ENCODE measurements at places on chromosomes 11 and 22. TPM values are rescaled to one million over a fixed set of nuclear protein-coding genes. Genes with fewer than 3 reads are reported as not detected.
A peak's percentile ranks its signal among the peaks of the same experiment; 100 is the strongest.

Gene INS
- total RNA-seq: not detected

DNA sequence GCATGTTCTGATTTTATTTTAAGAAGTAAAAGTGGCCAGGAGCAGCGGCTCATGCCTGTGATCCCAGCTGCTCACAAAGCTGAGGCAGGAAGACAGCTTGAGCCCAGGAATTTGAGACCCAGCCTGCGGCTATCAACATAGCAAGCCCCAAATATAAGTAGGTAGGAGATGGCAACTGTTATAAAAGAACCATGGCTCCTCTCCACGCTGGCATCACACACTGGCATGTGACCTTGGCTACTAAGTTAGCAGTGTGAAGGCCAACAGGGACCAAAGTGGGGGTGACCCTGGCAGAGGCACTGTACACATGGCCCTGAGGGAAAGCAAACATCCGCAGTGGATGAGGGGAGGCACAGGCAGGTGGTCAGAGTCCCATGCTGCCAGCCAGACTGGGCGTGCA lies 33.0 kb downstream of the TPST2 start:
- H3K27ac ChIP-seq: no peak overlapping the region
- no peaks in the 10 kb centered on the region for H3K36me3 ChIP-seq
- no peak for DNase-seq
- peaks cover 2% of the 10 kb centered on the region for H3K4me1 ChIP-seq
- H3K27me3 ChIP-seq: no peaks in the 10 kb centered on the region

Gene FAM180B
- not detected for total RNA-seq

GRCh38 chr22:44188986-44189630 lies 8.4 kb downstream of the PARVG start:
- no peak overlapping the region for H3K4me3 ChIP-seq
- H3K27ac ChIP-seq: no peak overlapping the region
- H3K27me3 ChIP-seq: no peaks in the 10 kb centered on the region
- no peaks in the 10 kb centered on the region for H3K36me3 ChIP-seq
- no peaks in the 10 kb centered on the region for H3K4me1 ChIP-seq
- no peak for DNase-seq

- H3K27me3 ChIP-seq: no peaks in the 10 kb centered on the region
- H3K27ac ChIP-seq: peak overlapping the region; percentile 96
- DNase-seq: peak; percentile 57
- peak overlapping the region; percentile 86 for H3K4me3 ChIP-seq
Measured at GRCh38 chr11:65425105-65425970, 2.7 kb downstream of the NEAT1 start.

Gene SDF2L1
- 11.8 TPM for total RNA-seq

DNA sequence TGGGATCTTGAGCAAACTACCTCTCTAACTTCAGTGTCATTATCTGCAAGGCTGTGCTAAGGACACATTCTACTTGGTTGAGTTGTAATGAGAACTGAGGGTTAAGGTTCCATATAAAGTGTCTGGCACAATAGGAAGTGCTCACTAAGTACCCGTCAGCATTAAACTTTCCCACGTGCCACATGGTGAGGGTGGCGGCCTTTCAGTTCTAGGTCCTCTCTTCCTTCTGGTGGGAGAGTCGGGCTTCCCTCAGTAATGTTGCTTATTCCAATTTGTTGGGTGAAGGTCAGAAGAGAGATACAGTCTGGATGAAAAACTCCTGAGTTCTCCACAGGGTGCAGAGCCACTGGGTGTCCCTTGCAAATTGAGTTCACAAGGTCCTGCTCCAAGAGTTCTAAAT lies 4.6 kb upstream of the CD6 start:
- no peaks in the 10 kb centered on the region for H3K36me3 ChIP-seq
- no peak for DNase-seq
- H3K27me3 ChIP-seq: no peaks in the 10 kb centered on the region
- H3K4me3 ChIP-seq: no peak overlapping the region

Gene NLRP14
- total RNA-seq: 0.18 TPM

Gene TMEM121B
- 0.40 TPM for total RNA-seq

DNA sequence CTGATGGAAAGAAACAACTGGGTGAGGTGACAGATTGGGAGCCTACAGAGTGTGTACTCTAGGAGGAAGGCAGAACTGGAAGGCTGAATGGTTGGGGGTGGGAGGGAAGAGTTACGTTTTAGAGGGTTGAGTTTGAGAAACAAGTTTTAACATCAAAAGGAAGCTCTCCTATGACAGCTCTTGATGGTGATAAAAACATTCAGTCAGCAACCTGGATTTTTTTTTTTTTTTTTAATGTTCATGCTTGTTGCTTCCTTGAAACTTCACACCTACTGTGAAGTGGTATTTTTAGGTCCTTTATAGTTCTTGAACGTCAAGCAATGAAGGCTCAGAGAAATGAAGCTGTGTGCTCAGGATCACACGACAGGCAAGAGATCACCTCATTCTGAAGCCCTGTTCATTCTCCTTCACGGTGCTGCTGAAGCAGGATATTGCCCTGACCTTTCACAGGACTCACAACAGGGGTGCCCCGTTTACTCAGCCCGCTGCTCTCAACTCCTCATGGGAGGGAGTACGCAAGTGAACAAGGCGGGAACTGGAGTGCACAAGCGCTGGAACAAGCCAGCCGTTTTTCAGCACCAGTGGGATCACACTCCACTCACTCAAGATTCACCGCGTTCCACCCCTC lies 1.6 kb upstream of the TMEM109 start:
- no peaks in the 10 kb centered on the region for H3K36me3 ChIP-seq
- H3K4me3 ChIP-seq: no peak overlapping the region
- no peaks in the 10 kb centered on the region for H3K27me3 ChIP-seq
- H3K27ac ChIP-seq: no peak overlapping the region

Gene HSPB2
- total RNA-seq: not detected

Gene OR52E8
- not detected for total RNA-seq

Gene KRTAP5-8
- total RNA-seq: not detected

- H3K27ac ChIP-seq: no peak overlapping the region
- no peak for DNase-seq
- no peaks in the 10 kb centered on the region for H3K27me3 ChIP-seq
- no peak overlapping the region for H3K4me3 ChIP-seq
Measured at GRCh38 chr11:44990665-44991064, 40.0 kb upstream of the TP53I11 start.

Gene POU2AF2
- total RNA-seq: not detected

DNA sequence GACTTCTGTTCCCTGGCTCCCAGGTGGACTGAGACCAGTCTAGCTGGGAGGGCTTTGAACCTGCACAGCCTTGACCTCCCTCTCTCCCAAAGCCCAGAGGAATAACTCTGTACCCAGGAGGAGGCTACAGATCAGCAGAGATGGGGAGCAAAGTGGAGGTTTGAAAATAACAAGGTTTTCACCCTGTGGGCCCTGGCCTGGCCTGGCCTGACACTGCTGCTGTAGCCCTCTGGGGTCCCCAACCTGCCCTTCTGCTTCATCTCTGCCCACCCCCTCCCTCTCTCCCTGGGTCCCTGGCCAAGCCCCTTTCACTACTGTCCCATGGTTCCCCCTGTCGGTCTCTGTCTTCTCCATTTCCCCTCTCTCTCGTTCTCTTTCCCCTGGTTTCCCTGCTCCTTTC lies 225.2 kb downstream of the BUD13 start:
- H3K36me3 ChIP-seq: no peaks in the 10 kb centered on the region
- no peak for DNase-seq
- no peak overlapping the region for H3K27ac ChIP-seq

Gene LMNTD2
- 0.70 TPM for total RNA-seq

- DNase-seq: no peak
- no peaks in the 10 kb centered on the region for H3K27me3 ChIP-seq
- no peaks in the 10 kb centered on the region for H3K36me3 ChIP-seq
- peaks cover 11% of the 10 kb centered on the region for H3K4me1 ChIP-seq
Measured at GRCh38 chr11:8786933-8787332, 104.3 kb downstream of the RPL27A start.

Gene TMEM9B
- 29.2 TPM for total RNA-seq

GRCh38 chr11:76621868-76622267 lies 48.7 kb downstream of the LRRC32 start:
- no peaks in the 10 kb centered on the region for H3K36me3 ChIP-seq
- H3K4me1 ChIP-seq: peaks cover 4% of the 10 kb centered on the region
- H3K27ac ChIP-seq: no peak overlapping the region
- H3K27me3 ChIP-seq: no peaks in the 10 kb centered on the region
- no peak for DNase-seq

Gene CRACR2B
- total RNA-seq: 2.5 TPM

DNA sequence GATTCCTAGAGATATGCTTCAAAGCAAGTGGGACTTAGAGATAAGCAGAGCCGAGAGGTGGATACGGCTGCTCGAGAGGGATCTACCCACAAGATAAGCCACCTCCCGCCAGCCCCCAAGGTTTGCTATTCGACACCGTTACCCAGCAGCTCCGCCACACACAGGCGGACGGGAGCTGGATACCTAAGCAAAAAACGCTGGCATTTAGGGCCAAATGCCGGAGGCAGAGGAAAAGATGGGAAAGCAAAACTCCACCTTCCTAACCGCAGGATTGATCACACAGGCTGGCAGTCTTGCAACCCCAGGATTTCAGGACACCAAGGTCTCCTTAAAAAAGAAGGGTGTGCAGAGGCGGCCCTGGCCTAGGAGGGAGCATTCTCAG lies 709 bp downstream of the FTH1 start:
- no peak for DNase-seq
- H3K27me3 ChIP-seq: no peaks in the 10 kb centered on the region
- H3K36me3 ChIP-seq: no peaks in the 10 kb centered on the region
- peak overlapping the region; percentile 71 for H3K4me3 ChIP-seq

Gene OR6X1
- total RNA-seq: not detected

- DNase-seq: peak; percentile 13
- H3K36me3 ChIP-seq: no peaks in the 10 kb centered on the region
- no peak overlapping the region for H3K27ac ChIP-seq
- H3K4me1 ChIP-seq: no peaks in the 10 kb centered on the region
- H3K27me3 ChIP-seq: no peaks in the 10 kb centered on the region
- H3K4me3 ChIP-seq: no peak overlapping the region
Measured at GRCh38 chr11:1570001-1570453, 2.0 kb downstream of the DUSP8 start.

Gene SIPA1
- total RNA-seq: 43.4 TPM

DNA sequence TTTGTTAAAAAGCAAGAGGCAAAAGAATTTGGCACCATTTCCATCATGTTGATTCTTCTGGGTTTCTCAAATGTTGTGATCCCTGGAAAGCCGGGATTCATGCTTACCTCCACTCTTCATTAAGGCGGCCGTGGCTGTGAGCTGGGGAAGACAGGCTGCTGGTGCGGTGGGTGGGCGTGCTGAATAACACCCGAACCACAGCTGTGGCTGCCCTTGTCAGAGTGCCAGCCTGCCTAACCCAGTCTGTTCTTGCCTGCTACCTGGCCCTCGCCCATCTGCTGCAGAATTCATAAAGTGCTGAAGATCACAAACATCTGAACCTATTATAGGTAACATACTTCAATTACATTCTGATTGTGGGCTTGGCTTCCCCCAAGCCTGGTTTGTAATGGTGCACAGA lies 95.8 kb upstream of the RCN1 start:
- H3K4me3 ChIP-seq: no peak overlapping the region
- H3K27ac ChIP-seq: no peak overlapping the region
- H3K36me3 ChIP-seq: no peaks in the 10 kb centered on the region
- no peaks in the 10 kb centered on the region for H3K27me3 ChIP-seq

DNA sequence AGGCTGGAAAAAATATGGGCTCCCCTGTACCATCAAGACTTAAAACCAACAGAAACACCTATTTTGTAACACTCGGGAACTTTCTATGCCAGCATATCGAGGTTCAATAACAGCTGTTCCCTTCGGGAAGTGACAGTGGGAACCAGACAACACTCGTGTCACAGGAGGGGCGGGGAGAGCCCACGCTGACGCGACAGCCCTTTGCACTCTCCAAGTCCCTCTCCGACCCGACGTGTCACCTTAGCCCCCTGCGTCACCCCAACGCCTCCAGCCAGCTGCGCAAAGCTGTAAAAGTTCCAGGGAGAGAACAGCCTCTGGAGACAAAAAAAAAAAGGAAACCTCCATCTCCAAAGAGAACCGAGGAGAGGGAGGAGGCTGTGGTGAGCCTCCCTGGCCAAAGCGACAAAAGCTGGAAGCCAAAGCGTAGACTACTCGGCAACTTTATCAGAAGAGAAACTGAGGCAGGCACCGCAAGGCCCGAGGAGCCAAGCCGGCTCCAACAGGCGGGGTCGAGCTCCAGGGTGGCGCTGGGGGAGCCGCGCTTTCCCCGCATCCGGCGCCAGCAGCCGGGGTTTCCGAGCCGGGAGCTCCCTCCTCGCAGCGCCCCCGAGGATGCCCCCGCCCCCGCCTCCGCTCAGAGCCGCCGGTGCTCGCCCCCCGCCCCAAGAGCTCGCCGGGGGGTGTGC lies 751 bp downstream of the ARFGAP3 start:
- peaks cover 13% of the 10 kb centered on the region for H3K4me1 ChIP-seq
- peak overlapping the region; percentile 58 for H3K4me3 ChIP-seq
- DNase-seq: no peak

DNA sequence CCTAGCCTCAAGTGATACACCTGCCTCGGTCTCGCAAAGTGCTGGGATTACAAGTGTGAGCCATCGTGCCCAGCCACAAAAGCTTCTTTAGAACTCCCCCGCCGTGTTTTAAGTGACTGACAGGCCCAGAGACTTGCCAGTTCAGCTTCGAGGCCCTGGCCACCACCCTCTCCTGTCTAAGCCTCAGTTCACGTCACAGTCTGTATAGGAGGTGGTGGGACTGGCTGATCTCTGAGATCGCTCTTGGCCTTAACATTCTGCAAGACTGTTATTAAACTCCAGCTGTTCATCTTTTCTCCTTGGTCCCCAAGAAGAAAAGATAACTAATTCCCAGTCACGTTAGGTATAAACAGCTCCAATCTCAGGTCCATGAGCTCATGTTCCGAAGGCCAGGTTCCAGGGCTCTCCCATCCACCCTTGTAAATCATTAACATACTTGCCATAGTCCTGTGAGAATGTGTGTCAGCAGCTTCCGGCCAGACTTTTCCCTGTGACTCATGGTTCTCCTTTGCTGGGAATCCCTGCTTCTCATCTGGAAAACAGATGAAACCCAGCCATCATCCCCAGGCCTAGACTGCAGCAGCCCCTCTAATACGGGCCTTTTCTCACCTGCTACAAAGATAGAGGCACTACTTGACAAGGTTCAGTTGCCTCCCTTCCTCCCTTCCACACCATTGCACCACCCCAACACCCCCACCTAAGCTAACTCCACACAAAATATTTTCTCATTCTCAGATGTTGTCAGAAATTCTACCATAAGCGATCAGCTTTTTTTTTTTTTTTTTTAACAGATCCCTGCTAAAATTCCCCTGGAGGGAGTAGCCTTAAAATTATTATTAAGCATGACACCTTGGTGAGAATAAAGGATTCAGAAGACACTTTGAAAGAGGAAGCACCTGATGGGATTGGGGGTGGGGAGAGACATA lies 5.6 kb upstream of the KIAA0930 start:
- no peaks in the 10 kb centered on the region for H3K4me1 ChIP-seq
- H3K27me3 ChIP-seq: no peaks in the 10 kb centered on the region
- no peak overlapping the region for H3K4me3 ChIP-seq
- DNase-seq: no peak
- H3K27ac ChIP-seq: no peak overlapping the region

DNA sequence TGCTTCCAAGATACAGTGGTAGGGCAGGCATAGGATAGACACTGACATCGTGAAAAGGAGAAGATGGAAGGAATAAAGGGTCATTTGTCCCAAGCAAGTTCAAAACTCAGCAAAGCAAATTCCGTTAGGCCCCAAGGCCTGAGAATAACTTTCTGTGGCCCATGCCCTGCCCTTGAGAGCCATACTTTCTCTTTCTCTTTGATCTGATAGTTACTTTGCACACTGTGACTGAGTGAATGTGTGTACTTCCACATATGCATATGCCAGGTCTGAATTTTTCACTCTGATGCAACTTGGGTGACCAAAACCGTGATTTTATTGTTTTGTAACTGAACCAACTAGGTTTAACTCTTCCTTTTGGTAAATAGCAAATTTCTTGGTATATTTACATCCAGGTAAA lies 371.5 kb downstream of the RAB38 start:
- no peak overlapping the region for H3K27ac ChIP-seq
- no peaks in the 10 kb centered on the region for H3K27me3 ChIP-seq
- DNase-seq: no peak
- H3K4me1 ChIP-seq: no peaks in the 10 kb centered on the region
- H3K4me3 ChIP-seq: no peak overlapping the region
